ENCODE measurements at places on chromosomes 13 and 19. TPM values are rescaled to one million over a fixed set of nuclear protein-coding genes. Genes with fewer than 3 reads are reported as not detected.

- H3K27me3 ChIP-seq, result peaks cover 12% of the 10 kb centered on the region
- H3K4me1 ChIP-seq, result peaks cover 5% of the 10 kb centered on the region
- peak overlapping the region; percentile 42 for H3K4me3 ChIP-seq
- no peak overlapping the region for H3K27ac ChIP-seq
Observed at GRCh38 chr19:17243830-17244617, 1.7 kb downstream of the NR2F6 start.

- H3K27ac ChIP-seq, result peak overlapping the region; percentile 97
- no peaks in the 10 kb centered on the region for H3K27me3 ChIP-seq
- H3K4me1 ChIP-seq, result peaks cover 17% of the 10 kb centered on the region
- no peaks in the 10 kb centered on the region for H3K36me3 ChIP-seq
Observed at GRCh38 chr19:13207846-13208671, 57.8 kb downstream of the IER2 start.

DNA sequence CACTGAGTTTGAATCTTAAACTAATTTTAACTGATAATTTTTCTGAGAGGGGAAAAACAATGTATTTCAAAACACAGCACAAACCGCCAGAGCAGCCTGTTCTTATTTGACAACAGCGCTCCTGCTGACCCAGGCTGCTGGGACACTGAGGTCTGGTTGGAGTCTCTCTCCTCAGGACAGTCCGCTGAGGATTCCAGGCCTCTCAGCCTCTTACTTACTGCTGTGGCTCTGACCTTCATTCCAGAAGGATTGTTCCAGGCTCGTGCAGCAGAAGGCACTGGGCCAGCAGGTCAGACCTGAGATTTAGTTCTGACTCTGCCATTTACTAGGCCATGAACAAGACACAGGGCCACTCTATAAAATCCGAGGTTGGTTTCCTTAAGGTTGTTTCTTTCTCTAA, 393.6 kb downstream of the TDRD3 start:
- H3K4me1 ChIP-seq, result no peaks in the 10 kb centered on the region
- no peak overlapping the region for H3K27ac ChIP-seq
- DNase-seq, result no peak
- no peaks in the 10 kb centered on the region for H3K36me3 ChIP-seq

DNA sequence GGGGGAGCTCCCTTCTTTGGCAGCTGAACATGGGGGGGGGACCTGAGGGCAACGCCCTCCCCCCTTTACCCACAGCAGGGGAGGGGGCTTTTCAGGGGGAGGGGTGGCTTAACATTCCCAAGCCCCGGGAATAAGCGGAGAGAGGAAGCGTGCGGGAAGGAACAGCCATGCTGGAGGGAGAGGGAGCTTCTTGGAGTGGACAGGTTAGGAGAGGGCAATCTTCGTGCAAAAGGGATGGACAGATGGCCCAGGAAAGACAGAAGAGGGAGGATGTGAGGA, 10.8 kb downstream of the C19orf81 start:
- H3K4me1 ChIP-seq, result peaks cover 17% of the 10 kb centered on the region
- no peak for DNase-seq
- peaks cover 73% of the 10 kb centered on the region for H3K27me3 ChIP-seq
- no peak overlapping the region for H3K4me3 ChIP-seq
- peaks cover 3% of the 10 kb centered on the region for H3K36me3 ChIP-seq

DNA sequence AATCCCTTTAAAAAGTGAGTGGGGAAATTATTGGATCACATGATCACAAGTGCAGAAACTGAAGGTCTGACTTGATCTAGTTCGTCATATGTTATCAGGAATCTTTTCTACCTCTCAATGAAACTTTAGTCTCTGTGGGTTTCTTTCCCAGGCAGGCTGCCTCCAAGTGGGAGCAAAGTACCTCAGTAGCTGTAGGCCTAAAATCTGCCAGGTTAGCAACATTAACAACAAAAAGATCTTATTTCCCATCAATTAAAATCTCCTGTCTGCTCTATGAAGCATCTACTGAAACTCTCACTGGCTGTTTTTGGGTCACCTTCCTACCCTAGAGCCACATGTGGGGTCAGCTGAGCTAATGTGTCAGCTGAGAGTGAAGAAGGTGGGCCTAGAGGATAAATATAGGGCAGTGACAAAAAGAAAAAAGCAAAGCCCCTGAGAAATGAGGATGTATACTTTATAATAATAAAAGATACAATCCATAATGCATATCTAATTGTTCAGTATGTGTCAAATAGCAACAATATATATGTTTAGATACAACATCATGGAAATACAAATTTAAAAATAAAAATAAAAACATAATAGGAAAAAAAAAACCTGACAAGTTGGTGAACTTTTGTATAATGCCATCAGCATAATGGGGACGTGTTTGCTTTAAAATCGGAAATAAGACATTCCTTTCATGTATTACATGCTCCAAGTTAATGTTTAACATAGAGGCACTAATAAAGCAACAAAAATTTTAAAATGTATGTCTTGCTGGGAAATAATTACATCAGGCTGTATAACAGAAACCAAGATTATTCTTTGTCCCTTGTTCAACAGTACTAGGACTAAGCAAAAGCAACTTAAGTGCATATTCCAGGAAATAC, 141.1 kb downstream of the GPC5 start:
- no peaks in the 10 kb centered on the region for H3K36me3 ChIP-seq
- no peak for DNase-seq
- no peak overlapping the region for H3K27ac ChIP-seq
- H3K4me1 ChIP-seq, result no peaks in the 10 kb centered on the region

- H3K27me3 ChIP-seq, result no peaks in the 10 kb centered on the region
- no peak overlapping the region for H3K27ac ChIP-seq
- DNase-seq, result no peak
- no peak overlapping the region for H3K4me3 ChIP-seq
Observed at GRCh38 chr13:101307181-101307701, 109.1 kb downstream of the NALCN start.

GRCh38 chr13:60066226-60066625, 97.5 kb downstream of the DIAPH3 start:
- H3K27me3 ChIP-seq, result no peaks in the 10 kb centered on the region
- no peak for DNase-seq
- H3K36me3 ChIP-seq, result peaks cover 2% of the 10 kb centered on the region
- H3K27ac ChIP-seq, result no peak overlapping the region
- no peak overlapping the region for H3K4me3 ChIP-seq

- H3K27ac ChIP-seq, result no peak overlapping the region
- H3K4me3 ChIP-seq, result no peak overlapping the region
- DNase-seq, result no peak
Observed at GRCh38 chr19:7856679-7857663, 17.2 kb downstream of the PRR36 start.

- DNase-seq, result no peak
- no peak overlapping the region for H3K4me3 ChIP-seq
- peaks cover 10% of the 10 kb centered on the region for H3K27me3 ChIP-seq
- H3K27ac ChIP-seq, result no peak overlapping the region
Observed at GRCh38 chr13:49812812-49813211, 20.3 kb upstream of the KPNA3 start.

DNA sequence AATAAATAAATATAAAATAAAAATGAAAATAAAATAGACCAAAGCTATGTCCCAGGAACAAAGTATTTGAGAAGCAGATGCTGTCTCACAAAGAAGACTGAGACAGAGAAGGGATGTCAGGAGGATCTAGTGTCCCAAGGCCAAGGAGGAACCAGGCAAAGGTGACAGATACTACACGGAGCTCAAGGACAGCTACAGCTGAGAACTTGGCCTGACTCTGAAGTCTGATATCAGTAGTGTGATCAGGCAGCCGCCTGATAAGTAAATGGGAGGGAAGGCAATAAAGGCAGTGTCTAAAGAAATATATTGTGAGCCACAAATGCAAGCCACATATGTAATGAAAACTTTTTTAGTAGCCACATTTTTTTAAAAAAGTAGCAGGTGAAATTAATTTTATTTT, 20.4 kb upstream of the NANOS3 start:
- no peaks in the 10 kb centered on the region for H3K27me3 ChIP-seq
- DNase-seq, result no peak
- H3K4me1 ChIP-seq, result peaks cover 18% of the 10 kb centered on the region
- H3K4me3 ChIP-seq, result no peak overlapping the region
- no peak overlapping the region for H3K27ac ChIP-seq

- peak overlapping the region; percentile 95 for H3K4me3 ChIP-seq
- H3K27ac ChIP-seq, result peak overlapping the region; percentile 92
- no peak for DNase-seq
- peaks cover 4% of the 10 kb centered on the region for H3K36me3 ChIP-seq
Observed at GRCh38 chr19:39540333-39540673, 342 bp upstream of the EID2 start.

ZNF470 gene
- total RNA-seq, result 4.3 TPM

CBARP gene
- 0.33 TPM for total RNA-seq

NCR1 gene
- not detected for total RNA-seq

NXNL1 gene
- total RNA-seq, result not detected

NUFIP1 gene
- total RNA-seq, result 14.4 TPM

ATP4A gene
- not detected for total RNA-seq
